D341Med (cell line): ENCODE measurements at places on chromosomes 4 and X.

DNA sequence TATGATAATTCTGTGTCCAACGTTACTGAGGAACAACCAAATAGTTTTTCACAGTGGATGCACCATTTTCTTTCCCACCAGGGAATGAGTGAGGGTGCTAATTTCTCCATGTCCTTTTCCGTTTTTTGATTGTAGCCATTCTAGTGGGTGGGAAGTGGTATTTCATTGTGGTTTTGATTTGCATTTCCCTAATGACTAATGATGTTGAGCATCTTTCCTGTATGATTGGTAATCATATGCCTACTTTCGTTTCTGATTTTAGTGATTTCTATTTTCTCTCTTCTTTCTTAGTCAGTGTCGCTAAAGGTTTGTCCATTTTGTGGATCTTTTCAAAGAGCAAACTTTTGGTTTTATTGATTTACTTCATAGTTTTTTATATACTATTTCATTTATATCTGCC, 32.1 kb upstream of the TEX13D start:
- no peak for DNase-seq

DNA sequence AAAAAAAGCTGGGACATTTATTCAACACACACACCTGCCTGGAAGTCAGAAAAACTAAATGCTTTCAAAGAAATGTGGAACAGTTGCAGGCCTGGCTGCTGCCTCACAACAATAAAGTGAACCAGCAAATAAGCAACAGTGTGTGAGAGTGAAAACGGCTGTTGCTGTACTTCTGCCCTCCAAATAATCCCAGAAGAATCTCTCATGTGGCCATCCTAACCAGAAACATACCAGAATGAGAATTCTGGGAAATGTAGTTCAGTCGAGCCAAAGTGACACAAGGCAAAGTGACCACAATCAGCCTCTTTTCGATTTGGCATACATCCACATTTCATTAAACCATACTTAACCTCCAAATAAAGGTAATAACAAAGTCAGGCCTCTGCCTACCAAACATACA, 204.5 kb downstream of the SLC7A11 start:
- no peak for DNase-seq

GRCh38 chrX:43897290-43897689, 15.0 kb upstream of the MAOB start:
- no peak for DNase-seq

GRCh38 chr4:111045992-111046391, 423.1 kb upstream of the PITX2 start:
- DNase-seq: no peak

GRCh38 chr4:147734496-147734895, 2.6 kb downstream of the ARHGAP10 start:
- no peak for DNase-seq

DNA sequence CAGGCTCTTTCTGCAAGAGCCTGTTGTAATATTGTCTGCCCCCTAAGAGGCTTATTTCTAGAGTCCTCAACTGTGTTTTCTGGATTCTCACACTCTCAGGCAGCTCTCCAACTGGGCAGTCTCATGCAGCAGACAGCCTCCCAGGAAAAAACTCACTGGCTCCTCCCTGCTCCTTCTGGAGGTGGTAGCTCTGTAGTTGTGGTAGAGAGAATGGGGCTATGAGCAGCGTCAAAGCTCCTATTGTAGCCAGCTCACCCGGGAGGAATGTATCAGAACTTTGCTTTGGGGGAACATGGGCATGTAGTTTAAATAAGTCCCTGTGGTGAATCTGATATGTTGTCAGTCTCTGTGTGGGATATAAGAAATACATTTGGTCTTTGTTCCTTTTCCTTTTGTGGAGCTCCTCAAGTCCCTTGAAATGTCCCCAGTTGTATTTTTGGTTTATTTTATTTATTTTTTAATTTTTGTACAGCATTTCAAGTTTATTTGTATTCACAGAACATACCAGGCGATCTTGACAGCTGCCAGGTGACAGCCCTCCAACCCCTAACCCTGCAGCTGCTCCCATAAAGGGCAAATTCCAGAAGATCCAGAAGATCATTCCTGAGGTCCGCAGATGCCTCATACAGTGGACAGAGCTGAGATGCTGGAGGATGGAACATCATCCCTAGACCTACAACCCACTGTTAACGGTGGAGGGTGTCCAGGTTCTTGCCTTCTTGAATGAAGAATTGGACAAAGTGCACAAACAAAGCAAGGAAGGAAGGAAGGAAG, 45.7 kb downstream of the TRIM61 start:
- no peak for DNase-seq

- no peak for DNase-seq
These were observed 94.1 kb downstream of the COX18 start for GRCh38 chr4:72975488-72975784.

- DNase-seq: peak; percentile 40
These were observed 195.8 kb downstream of the PDHA2 start for GRCh38 chr4:96035727-96036126.

GRCh38 chr4:176001151-176002006, 64.3 kb upstream of the WDR17 start:
- DNase-seq: peak; percentile 52

DNA sequence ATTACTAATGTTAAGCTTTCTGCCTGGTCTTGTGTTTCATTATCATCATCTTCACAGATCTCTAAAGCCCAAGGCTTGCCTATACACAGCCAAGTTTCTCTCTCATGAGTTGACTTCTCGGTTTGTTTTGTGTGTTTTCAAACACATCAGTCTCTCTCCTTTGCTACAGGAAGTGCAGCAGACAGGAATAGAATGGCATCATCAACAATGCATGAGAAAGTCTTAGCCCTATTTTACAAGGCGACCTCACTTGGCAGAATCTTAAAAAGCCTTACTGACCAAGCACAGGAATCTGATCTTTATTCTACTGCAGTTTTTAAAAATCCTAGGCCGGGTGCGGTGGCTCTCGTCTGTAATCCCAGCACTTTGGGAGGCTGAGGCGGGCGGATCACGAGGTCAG, 36.8 kb downstream of the CC2D2A start:
- no peak for DNase-seq

GRCh38 chr4:149077181-149077580, 635.0 kb upstream of the NR3C2 start:
- no peak for DNase-seq

DNA sequence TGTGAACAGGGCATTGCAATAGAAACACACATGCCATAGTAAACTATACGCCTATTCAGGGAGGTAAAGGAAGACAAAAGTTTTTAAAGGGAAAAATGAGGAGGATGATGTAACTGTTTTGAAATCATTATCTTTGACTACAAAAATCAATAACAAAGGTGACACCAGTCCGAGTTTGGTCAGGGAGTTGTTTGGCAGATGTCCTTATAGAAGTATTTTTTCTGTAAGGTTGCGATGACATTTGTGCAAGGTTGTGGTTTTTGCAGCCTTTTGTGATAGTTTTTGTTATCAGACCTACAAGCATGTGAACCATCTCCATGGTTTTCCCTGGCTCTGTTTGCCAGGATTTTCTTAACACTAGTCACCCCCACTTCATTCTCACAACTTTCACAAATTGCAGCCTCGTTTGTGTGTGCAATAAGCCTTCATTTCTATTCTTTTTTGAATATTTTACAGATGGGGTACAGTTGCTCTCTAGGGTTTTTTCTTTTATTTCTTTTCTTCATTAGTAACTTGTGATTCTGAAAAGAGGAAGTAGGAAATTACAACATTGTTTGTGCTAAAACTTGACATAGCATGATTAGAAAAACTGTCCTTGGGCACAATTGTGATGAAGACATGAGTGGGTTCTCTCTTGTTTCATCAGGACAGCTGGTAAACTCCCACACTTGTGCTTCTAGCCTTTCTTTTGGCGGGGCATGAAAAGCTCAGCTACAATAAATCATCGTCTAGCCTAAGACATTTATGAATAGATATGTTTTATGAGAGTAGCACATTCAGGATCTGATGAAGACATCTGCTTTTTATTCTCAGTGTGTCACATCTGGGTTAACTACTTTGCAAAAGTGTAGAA, 60.2 kb upstream of the PNPLA4 start:
- DNase-seq: no peak

GRCh38 chr4:133969202-133969848, 232.3 kb downstream of the PABPC4L start:
- peak; percentile 8 for DNase-seq

GRCh38 chr4:82712561-82712960, 86.0 kb downstream of the SCD5 start:
- DNase-seq: no peak

DNA sequence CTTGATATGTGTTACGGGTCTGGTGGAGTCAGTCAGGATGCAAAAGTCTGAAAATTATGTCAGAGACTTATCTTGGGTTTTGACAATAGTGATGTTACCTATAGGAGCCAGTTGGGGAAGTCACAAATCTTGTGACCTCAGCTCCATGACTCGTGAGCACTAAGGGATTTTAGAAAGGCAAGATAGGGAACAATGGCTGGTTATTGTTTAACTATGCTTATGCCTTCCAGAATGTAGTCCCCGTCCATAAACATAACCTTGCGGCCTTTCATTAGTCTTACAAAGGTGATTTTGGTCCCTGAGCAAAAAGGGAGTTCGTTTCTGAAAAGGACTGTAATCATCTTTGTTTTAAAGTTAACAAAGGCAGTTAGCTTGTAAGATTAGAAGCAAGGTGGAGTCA, 23.9 kb upstream of the GATB start:
- DNase-seq: no peak

- DNase-seq: no peak
These were observed 39.1 kb upstream of the ANXA3 start for GRCh38 chr4:78512357-78512920.

- DNase-seq: no peak
These were observed 5.1 kb downstream of the RAB33B start for GRCh38 chr4:139458999-139459398.

GRCh38 chr4:60396341-60397049, 803.6 kb upstream of the ADGRL3 start:
- no peak for DNase-seq

- no peak for DNase-seq
These were observed 301.7 kb upstream of the DIPK2B start for GRCh38 chrX:45502396-45502795.

DNA sequence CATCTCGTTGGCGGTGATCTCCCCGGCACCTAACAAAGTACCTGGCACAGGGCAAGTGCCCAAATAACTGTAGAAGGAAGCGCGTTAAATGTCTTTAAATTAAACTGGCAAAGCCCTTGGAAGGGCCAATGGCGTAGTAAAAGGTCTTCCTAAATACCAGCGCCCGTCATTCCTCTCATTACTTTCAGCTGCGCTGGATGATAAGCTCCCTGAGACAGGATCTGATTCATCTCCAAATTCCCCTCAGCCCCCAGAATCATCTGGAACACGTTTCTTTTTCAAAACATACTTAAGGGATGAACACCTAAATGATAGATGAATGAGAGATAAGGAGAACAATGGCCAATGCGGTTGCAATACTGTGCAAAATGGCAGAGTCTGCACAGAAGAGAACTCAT, 95.1 kb downstream of the AFAP1 start:
- DNase-seq: no peak

DNA sequence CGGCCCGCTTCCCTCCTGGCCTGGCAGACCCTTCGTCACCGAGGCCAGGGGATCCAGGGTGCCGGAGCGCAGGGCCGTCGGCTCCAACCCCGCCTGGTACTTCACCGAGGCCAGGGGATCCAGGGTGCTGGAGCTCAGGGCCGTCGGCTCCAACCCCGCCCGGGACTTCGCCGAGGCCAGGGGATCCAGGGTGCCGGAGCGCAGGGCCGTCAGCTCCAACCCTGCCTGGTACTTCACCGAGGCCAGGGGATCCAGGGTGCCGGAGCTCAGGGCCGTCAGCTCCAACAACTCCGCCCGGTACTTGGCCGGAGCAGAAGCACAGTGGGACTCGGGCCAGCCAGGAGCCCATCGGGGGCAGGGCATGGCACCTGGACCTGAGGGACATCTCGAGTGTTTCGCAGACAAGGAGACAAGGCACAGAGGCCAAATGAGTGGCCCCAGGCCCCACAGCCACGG, 85.1 kb downstream of the FAM53A start:
- no peak for DNase-seq

- DNase-seq: no peak
These were observed 70.2 kb downstream of the CPZ start for GRCh38 chr4:8662776-8663175.

DNA sequence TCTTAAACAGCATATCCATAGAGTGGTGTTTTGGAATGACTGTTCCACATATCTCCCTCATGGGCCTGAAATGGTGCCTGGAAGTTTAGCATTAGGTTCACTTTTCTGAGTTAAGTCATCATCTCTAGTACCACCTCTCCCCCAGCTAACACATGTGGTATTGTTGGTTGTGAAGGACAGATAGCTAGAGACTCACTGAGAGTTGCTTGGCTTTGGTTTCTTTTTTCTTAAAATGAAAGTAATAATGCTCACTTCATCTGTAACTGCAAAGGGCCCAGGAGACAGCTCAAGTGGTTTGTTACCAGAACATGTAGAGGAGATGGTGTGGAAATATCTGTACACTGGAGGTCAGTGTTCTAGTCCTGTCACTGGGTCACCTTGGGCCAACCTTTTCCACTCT, 90.9 kb downstream of the EFNB1 start:
- DNase-seq: no peak

GRCh38 chr4:184433258-184433892, 41.0 kb downstream of the IRF2 start:
- no peak for DNase-seq

GRCh38 chr4:26899991-26900390, 39.4 kb downstream of the STIM2 start:
- DNase-seq: no peak

DNA sequence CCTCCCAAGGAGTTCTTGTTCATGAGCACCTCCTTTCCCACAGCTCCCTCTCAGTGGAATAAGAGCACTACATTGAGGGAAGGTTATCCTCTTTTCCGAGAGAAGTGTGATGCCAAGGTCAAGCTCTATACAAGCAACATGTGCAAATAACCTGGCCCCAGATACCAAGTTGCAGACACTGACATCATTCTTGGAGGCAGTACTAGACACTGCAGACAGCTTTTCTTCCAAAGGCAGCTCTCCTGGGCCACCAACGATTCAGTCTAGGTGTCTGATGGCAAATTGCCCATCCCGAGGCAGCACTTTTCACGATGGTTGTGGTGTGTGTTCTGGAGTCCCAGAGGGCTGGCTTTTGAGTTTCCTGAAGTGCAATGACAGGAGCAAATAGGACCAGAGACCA, 384.9 kb downstream of the TLL1 start:
- DNase-seq: no peak

GRCh38 chr4:85776579-85776978, 301.6 kb downstream of the ARHGAP24 start:
- DNase-seq: no peak

GRCh38 chrX:105013719-105014118, 206.8 kb downstream of the TEX13A start:
- no peak for DNase-seq

- no peak for DNase-seq
These were observed 1104.3 kb downstream of the RPA4 start for GRCh38 chrX:97987979-97988378.

GRCh38 chrX:830532-830931, 199.9 kb downstream of the SHOX start:
- DNase-seq: peak; percentile 1

DNA sequence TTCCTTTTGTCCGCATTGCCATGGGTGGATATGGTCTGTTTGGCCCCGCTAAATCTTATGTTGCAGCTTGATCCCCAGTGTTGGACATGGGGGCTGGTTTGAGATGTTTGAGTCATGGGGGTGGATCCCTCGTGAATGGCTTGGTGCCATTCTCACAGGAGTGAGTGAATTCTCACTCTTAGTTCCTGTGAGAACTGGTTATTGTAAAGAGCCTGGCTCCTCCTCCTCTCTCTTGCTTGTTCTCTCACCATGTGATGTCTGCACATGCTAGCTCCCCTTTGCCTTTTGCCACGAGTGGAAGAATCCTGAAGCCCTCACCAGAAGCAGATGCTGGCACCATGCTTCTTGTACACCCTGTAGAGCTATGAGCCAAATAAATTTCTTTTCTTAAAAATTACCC, 22.6 kb upstream of the STBD1 start:
- no peak for DNase-seq
